Tongue (tissue), 3 donors: ENCODE measurements at places on chromosomes 16 and 17. TPM values are rescaled to one million over a fixed set of nuclear protein-coding genes. Genes with fewer than 3 reads are reported as not detected.

- no peak for DNase-seq
Observed at GRCh38 chr16:35795361-35796029, 2336.1 kb downstream of the TP53TG3F start.

- DNase-seq: no peak
Observed at GRCh38 chr17:40564883-40565768, at the start of gene CCR7. Gene CCR7 (minus strand): TSS chr17:40565472. CDS start chr17:40565409, 63 bp downstream.

- no peak for DNase-seq
Observed at GRCh38 chr17:227946-228615, 46.6 kb upstream of the DOC2B start.

DNA sequence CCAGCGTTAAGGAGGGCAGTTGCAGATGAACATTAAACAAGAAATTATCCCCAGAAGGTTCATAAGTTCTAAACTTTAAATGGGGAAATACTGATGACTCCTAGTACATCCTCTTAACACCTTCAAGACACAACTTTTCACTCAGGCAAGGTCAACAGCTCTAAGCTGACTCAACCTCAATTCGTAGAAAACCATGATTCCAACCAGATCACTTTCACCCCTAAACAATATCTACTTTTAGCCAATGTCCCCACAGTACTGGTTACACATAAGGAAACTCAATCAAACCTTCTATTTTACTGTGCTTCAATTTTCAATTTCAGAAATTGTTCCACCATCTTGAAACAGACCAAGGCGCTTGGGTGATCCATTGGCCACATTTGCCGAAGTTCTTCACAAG is 2.3 kb downstream of the CDYL2 start:
- DNase-seq: no peak

DNA sequence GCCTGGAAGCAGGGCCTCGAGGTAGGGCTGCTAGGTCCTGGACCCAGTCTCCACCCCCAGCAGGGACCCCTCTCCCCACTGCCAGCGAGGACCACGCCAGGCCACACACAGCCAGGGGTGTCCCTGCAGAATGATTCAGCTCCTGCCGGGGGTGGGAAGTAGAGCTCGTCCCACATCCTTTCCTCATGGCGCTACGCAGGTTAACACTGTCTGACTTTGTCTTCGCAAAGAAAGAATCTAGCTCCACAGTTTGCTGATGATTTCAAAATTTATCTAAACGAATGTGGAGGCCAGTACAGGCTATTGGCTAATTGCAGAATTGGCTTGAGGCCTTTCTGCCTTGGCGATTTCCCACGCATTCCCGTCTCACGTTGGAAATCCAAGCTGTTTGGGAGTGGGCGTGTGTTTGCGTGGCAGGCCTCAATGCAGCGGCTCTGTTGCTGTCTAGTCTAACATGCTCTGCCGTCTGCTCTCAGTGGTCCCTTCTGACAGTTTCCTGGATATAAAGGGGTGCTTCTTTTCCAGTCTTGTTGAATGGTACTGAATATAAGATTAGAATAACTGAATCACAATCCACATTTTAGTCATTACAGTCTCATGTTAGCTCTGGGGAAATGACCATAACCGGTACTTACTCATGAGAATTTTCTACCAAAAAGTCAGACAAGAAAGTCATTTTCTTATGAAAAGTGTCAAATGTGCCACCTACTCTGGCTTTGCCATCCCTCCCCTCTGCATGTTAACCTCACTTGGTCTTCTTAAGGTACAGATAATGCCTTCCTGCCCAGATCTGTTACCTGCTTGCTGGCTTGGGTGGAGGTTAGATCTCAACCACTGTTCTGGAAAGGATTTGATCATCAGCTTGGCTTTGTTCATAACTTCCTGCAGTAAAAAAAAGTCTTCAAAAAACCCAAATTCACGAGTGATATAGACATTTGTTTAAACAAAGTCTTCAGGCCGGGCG is 252.4 kb downstream of the NTN1 start:
- DNase-seq: peak; percentile 69

- DNase-seq: no peak
Observed at GRCh38 chr16:46583036-46583435, 38.1 kb downstream of the SHCBP1 start.

DNA sequence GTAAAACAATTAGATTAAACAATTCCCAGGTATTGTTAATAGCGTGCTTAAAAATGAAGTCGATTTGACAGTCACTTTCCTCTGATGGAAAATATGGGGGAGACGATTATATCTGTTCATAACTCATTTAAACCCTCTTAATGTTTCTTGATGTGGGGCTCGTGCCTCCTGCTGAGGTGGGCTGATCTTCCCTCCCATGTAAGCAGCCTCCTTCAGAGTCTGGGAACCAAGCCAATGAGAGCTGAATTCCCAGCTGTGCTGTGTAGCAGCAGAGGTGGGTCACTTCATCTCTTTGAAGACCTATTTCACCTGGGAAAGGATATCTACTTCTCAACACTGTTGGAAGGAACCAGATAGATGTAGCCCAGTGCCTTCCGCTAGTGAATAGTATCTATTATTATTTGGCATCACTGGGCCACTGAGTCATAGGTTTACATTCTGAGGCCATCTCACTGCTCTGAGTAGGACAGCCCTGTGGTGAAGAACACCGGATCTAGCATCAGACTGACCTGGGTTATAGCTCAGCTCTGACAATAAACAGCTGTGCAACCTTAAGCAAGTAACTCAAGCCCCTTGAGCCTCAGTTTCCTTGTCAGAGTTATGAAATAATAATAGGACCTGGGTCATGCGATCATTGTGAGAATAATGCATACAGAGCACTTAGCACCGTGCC is 85.3 kb upstream of the C16orf82 start:
- no peak for DNase-seq

DNA sequence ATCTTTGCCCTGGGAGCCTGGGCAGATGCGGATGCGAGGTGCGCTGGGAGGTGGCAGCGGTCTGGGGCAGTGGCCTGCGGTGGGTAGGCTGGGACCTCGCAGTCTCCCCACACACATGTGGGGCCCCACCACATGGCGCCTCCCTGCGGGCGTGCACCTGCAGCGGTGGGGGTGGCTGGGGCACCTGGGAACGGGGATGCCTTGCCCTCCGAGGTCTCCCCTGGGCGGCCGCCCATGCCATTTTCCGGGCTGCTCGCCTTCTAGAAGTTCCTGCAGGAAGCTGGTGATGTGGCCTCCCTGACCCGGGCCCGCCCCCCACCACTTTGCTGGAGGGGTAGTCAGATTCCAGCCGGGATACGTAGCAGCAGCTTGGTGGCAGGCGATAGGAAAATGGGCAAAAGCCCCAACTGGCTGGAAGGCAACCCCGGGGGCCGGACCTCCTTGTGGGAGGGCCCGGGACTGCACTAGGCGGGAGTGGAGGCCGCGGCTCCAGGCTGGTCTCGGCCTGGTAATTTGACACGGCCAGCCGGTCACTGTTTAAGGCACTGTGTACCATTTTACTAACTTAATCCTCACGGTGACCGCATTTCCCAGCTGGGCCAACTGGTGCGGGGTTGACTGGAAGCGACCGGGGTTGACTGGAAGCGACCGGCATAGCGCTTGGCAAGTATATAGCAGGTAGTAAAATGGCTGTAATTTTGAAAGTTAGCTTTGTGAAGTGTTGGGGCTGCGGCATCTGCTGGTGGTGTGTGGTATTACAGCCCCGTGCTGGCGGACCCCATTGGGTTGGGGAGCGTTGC is 38.5 kb downstream of the IGF2BP1 start:
- peak; percentile 73 for DNase-seq

The LPO gene
- 6.4 TPM for total RNA-seq

The ABCC6 gene
- total RNA-seq: 1.6 TPM

The CCL4 gene
- 2.7 TPM for total RNA-seq

The CA7 gene
- total RNA-seq: not detected

The ZNF205 gene
- 11.4 TPM for total RNA-seq

The HOXB13 gene
- total RNA-seq: not detected

The GPR179 gene
- total RNA-seq: 0.21 TPM

The RHBDL3 gene
- 1.6 TPM for total RNA-seq

The GSG1L gene
- total RNA-seq: 1.4 TPM

The GABARAPL2 gene
- total RNA-seq: 97.4 TPM

The C16orf96 gene
- 0.72 TPM for total RNA-seq
